ENCODE measurements at places on chromosomes 4 and X.

GRCh38 chr4:42596918-42597317, 60.0 kb downstream of the ATP8A1 start:
- no peak for DNase-seq

- no peak for DNase-seq
Observed at GRCh38 chrX:17860179-17860780, 818 bp downstream of the RAI2 start.

- no peak for DNase-seq
Observed at GRCh38 chr4:127632420-127633403, at the start of gene INTU. Gene INTU, plus strand, starts transcription at chr4:127632957. Its CDS starts 78 bp downstream, at chr4:127633035.

- no peak for DNase-seq
Observed at GRCh38 chr4:7344636-7345155, 90.0 kb downstream of the PSAPL1 start.

DNA sequence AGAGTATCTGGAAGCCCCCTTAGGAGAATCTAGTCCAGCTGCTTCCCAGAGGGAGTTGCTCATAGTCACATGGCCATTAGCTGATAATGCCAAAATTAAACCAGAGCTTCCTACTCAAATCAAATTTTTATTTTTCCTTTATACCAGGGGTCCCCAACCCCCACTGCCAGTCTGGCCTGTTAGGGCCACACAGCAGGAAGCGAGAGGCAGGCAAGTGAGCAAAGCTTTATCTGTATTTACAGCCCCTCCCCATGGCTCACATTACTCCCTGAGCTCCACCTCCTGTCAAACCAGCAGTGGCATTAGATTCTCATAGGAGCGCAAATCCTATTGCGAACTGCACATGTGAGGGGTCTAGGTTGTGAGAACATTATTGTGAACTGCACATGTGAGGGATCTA, 19.2 kb upstream of the TNIP3 start:
- DNase-seq: no peak

DNA sequence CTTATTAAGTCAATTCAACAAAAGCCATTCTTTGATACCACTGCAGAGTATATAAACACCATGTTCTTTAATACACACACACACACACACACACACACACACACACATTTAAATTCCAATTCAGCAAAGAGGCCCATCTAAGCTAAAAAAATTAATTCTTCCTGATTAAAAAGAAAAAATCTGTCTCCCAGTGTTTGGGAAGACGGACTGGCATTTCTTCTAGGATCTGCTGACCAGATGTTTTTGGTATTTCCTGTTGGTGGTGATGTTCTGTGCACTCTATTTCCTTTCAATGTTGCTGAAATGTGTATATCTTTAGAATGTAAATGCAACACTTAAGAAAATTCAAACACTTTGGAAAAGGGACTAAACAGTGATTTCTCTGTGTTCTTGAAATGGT, 243.8 kb downstream of the THOC2 start:
- no peak for DNase-seq

DNA sequence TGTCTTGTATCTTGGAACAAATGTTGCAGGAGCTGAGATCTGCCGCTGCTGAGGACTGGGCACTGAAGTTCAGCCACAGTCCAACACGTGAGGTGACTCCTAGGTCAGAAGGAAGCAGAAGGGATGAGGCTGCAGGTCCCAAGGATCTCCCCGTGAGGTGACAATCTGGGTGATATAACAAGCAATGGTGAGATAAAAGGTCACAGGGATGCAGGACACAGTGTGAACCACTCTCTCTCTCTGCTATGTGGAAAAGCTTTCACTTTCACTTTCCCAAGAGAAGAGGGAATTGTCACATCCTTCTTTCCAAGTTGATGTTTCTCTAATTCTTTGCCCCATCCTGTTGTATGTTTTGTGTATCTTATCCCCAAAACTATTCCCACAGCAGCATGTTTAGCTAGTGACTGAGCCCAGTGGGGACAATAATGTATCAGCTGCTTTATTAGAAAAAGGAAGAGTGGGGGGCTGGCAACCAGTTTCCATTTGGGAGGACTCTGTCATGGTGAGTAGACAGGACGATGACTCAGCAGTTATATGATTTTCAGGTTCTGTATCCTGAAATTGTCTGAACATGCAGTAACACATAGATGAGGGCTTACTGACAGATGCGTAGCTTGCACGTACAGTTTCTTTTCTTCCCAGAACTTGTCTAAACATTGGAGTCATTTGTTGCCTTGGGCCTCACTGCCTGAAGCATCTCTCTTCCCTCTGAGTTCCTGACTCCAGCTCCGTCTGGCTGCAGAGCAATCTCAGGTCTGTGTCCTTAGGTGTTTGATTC, 1415.8 kb upstream of the TENM3 start:
- no peak for DNase-seq

- DNase-seq: no peak
Observed at GRCh38 chr4:169952236-169953002, 73.8 kb downstream of the MFAP3L start.

DNA sequence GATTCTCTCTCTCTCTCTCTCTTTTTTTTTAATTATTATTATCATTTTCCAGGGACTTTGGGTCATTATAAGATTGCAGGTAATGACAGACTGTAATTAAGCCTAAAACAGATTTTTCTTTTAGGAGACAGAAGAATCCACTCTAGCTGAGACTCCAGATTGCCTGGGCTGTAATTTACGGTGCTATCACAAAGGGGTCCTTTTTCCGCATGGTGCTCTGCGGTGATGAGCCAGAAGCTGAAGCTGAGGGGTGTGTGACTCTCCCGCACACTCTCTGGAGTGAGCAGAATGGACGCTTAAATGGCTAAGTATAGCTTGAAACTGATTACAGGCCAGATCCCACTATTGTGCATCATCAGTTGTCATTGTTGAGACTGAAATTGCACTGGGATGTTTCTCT, 50.0 kb downstream of the LGI2 start:
- DNase-seq: no peak

DNA sequence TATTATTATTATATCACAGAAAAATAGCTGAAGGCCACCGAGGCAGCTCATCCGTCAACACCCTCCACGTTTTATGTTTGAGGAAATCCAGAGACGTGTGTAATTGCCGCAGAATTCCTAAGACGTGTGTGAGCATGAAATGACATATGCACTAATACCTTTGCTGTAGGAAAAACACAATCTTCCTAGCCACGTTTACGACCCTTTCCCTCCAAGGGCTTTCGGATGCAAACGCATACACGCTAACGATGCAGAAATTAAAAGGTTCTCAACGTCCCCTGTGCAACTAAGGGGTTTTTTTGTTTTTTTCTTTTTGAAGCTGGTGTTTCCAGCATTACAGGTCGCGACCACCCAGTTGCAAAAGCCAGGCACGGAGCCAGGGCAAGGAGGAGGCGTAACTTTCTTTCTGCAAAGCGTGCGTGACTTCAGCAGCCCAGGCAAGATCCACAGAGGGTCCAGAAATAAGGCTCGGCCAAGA, 33.8 kb downstream of the CRLF2 start:
- DNase-seq: peak; percentile 35

- DNase-seq: no peak
Observed at GRCh38 chr4:151702256-151702655, 58.6 kb downstream of the GATB start.

DNA sequence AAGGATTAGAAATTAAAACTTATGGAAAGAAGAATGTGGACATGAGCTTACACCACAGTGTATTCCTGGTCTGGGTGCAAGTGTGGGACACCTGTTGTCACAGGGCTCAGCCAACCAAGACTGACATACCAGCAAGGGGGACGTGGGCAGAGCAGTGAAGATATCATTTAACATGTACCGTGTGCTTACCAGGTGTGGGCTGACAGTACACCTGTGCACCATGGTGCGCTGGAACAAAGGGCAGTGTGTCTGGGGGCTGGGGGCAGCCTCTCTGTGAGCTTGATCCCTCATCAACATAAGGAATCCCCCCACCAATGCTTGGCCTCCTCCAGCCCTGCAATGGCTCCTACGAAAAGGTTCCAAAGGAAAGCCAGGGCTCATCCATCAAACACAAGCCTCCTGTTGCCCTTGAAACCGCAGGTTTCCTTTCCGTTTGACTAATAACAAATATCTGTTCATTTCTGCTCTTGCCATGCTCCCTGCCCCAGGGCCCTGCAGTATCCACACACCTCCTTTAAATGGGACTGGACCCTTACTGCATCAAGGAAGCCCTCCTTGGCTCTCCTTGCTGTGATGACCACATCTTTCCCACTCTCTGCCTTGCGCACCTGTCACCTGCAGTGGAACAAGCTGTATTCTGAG, 16.7 kb downstream of the EVC2 start:
- DNase-seq: no peak

GRCh38 chr4:54999003-54999402, 126.4 kb downstream of the KDR start:
- no peak for DNase-seq

DNA sequence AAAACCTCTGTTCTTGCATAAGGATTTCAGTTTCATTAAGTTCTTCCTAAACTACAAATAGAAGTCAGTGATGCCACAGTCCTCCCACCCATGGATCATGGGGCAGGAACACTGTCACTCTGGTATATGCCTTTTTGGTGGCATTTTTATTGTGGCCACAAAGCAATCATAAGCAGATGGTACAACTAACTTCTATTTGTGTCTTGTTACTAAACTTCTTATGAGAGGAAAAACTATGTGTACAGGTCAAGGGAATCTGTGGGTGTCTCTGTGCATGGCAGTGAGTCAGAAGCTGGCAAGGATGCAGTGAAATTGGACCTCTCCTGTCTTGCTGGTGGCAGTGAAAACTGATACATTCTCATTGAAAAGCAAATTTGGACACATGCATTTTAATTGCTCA, 245.0 kb upstream of the GPC4 start:
- no peak for DNase-seq

DNA sequence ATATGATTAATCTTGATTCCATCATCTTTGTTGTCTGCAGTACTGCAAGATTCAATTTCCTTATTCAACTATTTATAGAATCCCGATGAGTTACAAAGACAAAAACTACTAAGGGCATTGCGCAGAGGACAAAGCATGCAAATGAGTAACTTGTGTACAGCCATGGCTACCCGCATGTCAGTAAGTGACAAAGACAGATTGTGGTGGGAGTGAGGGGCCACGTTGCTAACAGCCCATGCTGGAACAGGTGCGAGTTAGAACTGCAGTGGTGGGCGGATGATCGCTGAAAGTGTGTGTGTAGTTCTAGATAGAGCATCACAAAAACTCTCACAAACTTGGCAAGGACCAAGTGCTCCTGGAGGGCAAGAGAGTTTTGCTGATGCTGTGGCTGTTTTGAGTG, 49.5 kb downstream of the ACOX3 start:
- no peak for DNase-seq

DNA sequence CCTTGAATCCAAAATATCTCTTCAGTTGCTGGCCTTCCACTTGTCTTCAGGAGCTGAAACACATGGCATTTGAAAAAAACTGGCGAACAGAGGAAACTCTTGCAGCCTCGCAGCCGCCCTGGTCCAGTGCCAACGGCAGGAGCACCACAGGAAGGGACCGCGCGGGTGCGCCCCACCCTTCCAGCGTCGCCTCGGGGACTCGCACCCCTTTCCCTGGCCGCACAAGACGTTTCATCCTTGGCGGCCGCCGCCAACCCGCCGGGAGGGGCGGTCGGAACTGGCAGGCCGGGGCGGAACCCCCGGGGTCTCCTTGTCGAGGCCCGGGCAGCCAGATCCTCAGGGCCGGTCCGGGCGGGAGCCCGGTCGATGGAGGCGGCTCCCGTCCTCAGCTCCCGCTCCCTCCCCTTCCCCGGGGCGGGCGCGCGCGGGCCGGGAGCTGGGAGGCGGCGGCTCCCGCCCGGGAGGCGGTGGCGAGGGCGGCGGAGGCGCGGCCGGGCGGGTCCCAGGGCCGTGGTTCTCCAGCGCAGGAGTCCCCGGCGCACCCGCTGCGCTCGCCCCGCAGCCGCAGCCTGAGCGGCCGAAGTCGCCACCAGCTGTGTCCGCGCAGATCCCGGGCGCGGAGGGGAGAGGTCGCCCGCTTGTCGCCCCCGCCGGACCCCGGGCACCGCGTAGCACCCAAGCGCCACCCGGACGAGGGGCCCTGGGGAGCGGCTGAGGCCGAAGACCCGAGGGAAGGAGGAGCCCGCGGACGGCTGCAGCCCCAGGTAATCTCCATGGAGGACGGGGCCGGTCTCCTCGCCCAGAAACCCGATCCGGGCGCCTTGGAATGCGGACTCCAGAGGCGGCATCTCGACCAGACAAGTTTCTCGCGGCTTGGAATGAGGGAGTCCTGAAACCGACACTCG, 886 bp upstream of the NDST3 start:
- DNase-seq: no peak

DNA sequence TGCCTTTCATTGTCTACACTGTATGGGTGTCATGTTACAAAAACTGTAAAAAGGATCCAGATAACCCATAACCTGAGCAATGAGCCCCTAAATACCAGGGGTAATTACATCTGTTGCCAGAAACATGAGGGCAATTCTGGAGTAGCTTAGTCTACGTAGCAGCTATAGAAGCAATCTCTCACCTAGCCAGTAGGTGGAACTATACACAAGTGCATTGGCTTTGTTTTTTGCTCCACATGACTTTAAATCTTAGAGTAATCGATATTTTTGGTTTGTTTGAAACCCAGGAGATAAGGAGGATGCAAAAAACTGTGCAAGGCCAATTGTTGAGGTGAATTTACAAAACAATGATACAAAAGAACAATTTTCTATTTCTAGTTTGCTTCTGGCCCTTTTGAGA, 57.5 kb downstream of the GPR82 start:
- DNase-seq: peak; percentile 17

DNA sequence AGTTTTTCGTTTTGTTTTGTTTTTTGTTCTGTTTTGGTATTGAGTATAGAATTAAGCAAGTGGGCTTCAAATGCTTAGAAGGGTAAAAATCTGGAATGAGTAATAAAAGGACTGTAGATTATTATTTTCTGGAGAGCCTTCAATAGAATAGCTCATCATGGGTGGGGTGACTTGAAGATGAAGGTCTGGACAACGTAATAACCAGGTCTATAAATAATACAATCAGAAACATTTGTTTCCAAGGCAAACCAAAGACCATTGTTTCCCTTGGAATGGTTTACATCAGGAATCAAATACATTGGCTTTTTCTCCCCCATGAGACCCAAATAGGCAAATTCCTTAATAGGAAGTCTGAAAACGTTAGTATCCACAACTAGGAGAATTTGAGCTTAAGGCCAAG, 721.6 kb downstream of the RPA4 start:
- DNase-seq: no peak

- DNase-seq: no peak
Observed at GRCh38 chrX:20488473-20488872, 221.8 kb upstream of the RPS6KA3 start.

DNA sequence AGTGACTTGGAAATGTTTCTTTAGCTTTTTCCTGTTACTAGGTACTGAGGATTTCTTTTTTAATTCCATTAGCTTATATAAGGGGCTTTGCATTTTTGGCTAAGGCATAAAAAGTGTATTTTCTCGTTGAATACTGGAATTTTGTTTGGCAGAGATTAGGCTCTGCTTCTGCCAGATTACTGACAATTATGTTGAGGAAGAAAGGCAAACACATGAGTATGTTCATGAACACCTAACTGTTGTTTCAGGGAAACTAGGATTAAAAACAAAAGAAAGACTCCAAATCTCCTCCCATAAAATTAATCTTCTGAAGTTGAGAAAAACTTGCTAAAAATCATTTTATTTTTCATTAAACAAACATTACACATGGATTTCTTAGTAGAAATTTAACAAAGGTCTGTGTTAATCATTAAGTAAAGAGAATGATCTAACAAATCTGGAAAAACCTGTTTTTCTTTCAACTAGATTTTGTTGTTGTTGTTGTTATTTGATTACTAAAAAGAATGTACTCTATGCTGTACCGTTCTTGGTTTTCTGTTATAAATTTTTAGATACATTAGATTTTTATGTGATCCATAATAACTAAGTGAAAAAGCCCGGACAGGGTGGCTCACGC, 43.3 kb upstream of the STAG2 start:
- DNase-seq: no peak

All from central memory CD4-positive, alpha-beta T cell (primary cell).